ENCODE measurements at places on chromosomes 16 and 17.
A peak's percentile ranks its signal among the peaks of the same experiment; 100 is the strongest.

DNA sequence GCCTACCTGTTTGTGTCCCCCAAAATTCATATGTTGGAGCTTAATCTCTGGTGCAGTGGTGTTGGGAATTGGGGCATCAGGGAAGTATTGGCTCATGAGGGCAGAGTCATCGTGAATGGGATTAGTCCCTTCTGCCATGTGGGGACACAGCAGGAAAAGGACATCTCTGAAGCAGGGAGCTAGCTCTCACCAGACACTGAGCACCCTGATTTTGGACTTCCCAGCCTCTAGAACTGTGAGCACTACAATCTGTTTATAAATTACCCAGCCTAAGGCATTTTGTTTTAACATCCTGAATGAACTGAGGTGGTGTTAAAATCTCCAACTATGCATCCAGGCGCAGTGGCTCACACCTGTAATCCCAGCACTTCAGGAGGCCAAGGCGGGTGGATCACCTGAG, 206.0 kb downstream of the SEC14L1 start:
- peaks cover 22% of the 10 kb centered on the region for H3K4me1 ChIP-seq
- no peak overlapping the region for H3K4me3 ChIP-seq
- H3K27me3 ChIP-seq: no peaks in the 10 kb centered on the region
- H3K27ac ChIP-seq: no peak overlapping the region
- peak; percentile 4 for DNase-seq

GRCh38 chr17:28567604-28568003, 3.7 kb downstream of the PIGS start:
- no peak overlapping the region for H3K4me3 ChIP-seq
- no peaks in the 10 kb centered on the region for H3K27me3 ChIP-seq
- H3K36me3 ChIP-seq: peaks cover 16% of the 10 kb centered on the region
- no peak overlapping the region for H3K27ac ChIP-seq
- peaks cover 17% of the 10 kb centered on the region for H3K4me1 ChIP-seq

DNA sequence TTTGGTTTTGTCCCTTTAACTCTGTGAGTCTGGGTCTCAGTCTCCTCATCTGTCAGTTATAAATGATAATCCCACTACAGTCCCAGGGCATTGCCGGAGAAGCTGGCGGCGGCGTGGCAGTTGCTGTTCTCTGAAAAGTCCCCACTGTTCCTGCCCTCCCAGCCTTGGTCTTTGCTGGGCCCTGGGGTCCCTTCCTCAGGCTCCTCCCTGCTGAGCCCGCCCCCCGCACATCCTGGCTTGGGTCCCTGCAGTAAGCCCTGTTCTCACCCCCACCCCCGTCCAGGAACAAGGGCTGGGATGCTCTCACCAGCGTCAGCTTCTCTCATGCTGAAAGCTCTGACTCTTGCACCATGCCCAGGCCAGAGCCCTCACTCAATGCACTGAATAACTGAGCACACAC, 35.3 kb upstream of the PEMT start:
- no peaks in the 10 kb centered on the region for H3K27me3 ChIP-seq
- no peaks in the 10 kb centered on the region for H3K36me3 ChIP-seq

DNA sequence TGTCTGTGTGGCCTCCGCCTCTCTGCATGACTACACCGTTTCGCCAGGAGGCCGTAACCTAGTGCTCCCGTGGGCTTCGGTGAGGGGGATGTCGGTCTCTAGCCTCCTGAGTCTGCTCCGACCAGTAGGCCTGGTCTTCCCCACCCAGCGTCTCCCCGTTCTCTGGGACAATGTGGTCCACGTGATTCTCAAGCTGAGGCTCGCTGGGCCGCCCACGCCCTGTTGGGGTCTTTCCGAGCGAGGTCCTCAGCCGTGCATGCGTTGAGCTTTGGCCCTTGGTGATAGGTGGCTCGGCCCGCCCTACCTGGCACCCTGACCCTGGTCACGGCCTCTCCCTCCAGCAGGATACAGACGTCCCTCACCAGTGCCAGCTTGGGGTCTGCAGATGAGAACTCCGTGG, 30.9 kb downstream of the TSC2 start:
- H3K27ac ChIP-seq: no peak overlapping the region
- no peak overlapping the region for H3K4me3 ChIP-seq
- peaks cover 53% of the 10 kb centered on the region for H3K36me3 ChIP-seq
- no peaks in the 10 kb centered on the region for H3K27me3 ChIP-seq
